ENCODE measurements at places on chromosomes 16 and 17. TPM values are rescaled to one million over a fixed set of nuclear protein-coding genes. Genes with fewer than 3 reads are reported as not detected.

- DNase-seq = no peak
Observed at GRCh38 chr17:43350888-43351361, 47.9 kb upstream of the ARL4D start.

- DNase-seq = no peak
Observed at GRCh38 chr16:2350500-2350899, 10.0 kb upstream of the ABCA3 start.

ZSCAN10 gene
- 0.11 TPM for total RNA-seq

CORO1A gene
- 1,175 TPM for total RNA-seq

DNA sequence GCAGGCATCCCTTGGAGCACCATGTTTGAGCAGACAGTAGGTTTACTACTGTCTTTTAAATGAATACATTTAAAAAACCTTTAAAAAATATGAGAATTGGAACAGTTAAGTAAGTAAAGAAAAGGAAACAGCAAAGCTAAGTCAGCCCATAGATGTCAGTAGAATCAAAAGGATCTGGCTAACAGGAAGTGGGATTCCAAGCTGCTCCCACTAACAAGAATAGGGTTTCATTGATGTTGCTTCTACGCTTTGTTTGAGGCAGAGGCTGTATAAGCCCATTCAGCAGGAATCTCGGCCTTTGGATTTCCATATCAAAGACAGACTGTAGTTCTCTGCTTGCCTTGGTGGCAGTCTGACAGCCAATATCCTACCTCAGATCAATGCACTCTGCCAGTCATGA is 122.9 kb upstream of the ELAC2 start:
- no peak for DNase-seq

DNA sequence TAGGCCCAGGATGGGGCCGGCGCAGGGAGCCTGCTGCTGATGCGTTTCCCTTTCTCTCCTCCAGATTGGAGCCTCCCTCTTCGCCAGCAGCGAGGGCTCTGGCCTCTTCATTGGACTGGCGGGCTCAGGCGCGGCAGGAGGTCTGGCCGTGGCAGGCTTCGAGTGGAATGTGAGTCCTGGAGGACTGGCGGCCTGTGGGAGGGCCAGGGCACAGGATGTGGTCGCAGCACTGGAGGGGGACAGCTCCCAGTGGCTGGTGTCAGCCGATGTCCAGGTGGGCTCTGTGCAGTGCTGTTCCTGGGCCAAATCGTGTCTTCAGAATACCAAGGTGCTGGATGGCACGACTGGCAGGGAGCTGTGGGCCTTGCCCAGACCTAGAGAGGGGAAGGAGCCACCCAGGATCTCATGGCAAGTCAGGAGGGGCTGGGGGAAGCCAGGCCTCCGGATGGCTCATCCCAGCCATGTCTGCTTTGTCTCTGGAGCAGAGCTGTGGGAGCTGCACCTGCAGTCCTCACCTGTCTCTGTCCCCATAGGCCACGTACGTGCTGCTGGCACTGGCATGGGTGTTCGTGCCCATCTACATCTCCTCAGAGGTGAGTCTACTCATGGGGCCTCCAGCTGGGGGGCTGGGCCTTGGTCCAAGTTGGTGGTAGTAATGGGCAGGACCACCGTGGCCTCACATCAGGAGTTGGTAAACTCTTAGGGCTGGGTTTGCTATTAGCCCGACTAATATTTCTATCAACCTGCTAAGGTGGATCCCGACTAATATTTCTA is 7.3 kb downstream of the SLC5A10 start:
- no peak for DNase-seq

CPHXL2 gene
- not detected for total RNA-seq

GRCh38 chr16:59684911-59685310 is 950.8 kb upstream of the GOT2 start:
- DNase-seq = no peak

DNA sequence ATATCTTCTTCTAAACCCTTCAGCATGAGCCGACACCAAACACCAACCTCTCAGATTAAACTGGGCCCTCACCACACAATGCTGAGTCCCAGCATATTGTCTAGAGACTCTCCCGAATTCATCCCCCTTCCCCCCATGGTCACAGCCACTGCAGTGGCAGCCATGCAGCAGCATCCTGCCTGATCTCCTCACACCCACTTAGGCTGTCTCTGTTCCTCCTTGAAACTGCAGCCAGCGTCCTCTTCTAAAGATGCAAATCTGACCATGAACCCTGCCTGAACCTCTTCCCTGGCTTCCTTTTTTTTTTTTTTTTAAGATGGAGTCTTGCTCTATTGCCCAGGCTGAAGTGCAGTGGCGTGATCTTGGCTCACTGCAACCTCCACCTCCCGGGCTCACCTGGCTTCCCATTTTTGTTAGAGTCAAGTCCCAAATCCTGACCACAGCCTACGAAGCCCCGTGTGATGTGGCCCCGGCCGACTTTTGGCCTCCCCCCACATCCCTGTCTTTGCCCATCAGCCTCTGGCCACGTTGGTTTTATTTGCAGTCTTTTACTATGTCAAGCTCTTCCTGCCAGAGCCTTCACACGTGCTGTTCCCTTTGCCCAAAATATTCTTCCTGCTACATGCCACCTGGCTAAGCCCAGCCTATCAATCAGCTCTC is 2.8 kb downstream of the FA2H start:
- no peak for DNase-seq

GRCh38 chr17:75456417-75457046 is at the start of gene TMEM94:
Gene TMEM94 (plus strand): TSS chr17:75456635. CDS start chr17:75471906, 15,271 bp downstream.
- peak; percentile 95 for DNase-seq

- no peak for DNase-seq
Observed at GRCh38 chr17:6043405-6043804, 26.8 kb upstream of the WSCD1 start.

GRCh38 chr17:66304304-66305174 is 2.1 kb downstream of the PRKCA start:
- DNase-seq = peak; percentile 57

SULT1A2 gene
- total RNA-seq = 0.26 TPM

GRCh38 chr16:19167710-19168370 is at the start of gene SYT17:
Gene SYT17 (plus strand): TSS chr16:19168240. CDS start chr16:19168647, 407 bp downstream.
- peak; percentile 77 for DNase-seq

DNA sequence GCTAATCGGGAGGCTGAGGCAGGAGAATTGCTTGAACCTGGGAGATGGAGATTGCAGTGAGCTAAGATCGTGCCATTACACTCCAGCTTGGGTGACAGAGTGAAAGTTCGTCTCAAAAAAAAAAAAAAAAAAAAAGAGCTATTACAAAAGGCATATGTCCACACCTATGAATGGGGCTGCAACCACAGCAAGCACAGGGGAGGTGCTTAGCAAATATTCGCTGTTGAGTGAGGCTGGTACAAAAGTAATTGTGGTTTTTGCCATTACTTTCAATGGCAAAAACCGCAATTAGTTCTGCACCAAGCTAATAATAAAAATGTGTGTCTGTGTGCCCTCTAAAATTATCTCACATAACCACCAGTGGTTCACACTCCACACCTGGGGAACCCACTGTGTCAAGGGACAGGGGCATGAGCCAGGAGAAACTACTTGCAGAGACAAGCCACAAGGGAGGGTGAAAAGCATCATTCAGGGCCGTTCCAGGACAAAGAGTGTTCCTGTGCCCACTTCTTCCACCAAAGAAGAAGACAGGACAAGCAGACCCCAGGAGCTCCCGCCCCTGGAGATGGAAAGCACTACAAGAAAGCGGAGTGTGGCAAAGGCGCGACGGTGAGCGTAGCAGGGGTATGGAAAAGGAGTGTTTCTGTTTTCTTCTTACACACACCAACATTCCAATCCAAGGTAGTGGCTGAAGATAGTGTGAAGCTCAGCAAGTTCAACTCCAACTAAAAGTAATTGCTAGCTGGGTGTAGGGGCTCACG is 84.4 kb upstream of the CNEP1R1 start:
- no peak for DNase-seq

KRTAP4-4 gene
- not detected for total RNA-seq

All from activated CD4-positive, alpha-beta T cell treated with anti-CD3 and anti-CD28 coated beads for 36 hours (primary cell).